ENCODE measurements at places on chromosomes 5 and 9.

DNA sequence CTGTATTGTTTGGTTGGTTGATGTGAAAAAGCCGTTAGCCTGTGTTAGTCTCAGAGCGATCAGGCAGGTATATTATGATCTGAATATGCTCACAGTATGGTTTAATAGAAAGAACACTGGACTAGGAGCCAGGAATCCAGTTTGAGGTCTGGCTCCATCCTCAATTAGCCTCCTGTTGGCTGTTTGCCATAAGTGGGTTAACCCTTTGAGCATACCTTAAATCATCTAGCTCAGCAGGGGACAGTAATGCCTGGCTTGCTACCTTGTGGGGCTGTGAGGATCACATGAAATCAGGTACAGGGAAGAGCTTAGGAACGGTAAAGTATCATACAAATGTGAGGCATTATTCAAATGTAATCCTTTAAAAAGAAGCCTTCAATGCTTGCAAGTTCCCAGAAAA lies 104.7 kb downstream of the CMYA5 start:
- no peak for DNase-seq

DNA sequence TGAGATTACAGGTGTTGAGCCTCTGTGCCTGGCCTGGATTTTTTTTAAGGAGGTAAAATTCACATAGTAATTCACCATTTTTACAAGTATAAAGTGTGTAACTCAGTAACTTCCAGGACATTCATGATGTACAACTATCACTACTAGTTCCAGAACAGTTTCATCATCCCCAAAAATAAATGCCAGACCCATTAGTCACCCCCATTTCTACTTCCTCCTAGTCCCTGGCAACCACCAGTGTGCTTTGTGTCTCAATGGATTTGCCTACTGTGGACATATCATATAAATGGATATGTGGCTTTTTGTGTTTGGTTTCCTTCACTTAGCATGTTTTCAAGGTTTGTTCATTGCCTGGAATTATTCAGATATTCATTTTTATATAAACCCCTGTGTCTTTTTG lies 72.5 kb upstream of the PANK3 start:
- DNase-seq: no peak

DNA sequence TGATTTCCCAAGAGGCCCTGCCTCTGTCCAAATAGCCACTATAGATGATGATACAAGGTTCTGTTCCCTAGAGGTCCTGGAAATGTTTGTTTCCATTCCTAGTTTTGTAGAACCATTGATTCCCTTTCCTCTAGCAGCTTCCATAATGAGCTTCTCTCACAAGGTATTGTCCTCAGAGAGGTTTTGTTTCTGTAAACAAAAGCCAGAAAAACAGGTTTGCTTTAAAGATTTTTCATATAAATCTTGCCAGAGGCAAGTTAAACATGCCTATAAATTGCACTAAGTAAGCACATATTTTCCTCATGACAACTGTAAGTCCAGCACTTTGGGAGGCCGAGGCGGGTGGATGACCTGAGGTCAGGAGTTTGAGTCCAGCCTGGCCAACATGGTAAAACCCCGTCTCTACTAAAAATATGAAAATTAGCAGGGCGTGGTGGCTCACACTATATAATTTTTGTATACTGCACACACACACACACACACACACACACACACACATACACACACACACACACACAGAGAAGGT lies 1787.7 kb downstream of the EFNA5 start:
- DNase-seq: no peak

DNA sequence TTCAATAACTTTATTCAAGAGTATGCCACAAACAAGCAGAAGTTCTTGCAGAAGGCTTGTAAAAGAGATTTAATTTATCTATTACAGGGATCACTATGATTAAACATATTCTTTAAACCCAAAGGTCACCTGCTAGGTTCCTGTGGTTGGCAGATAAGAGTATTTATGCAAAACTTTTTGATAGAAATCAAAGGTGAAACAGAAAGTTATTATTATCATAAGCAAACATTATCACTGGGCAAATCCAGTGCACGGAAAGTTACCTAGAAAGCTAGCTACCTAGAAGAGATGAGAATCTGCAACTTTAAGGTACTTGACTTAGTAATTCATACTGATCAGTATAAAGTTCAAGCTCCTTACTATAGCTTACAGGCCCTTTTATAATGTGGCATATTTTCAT lies 3.2 kb downstream of the STARD4 start:
- no peak for DNase-seq

DNA sequence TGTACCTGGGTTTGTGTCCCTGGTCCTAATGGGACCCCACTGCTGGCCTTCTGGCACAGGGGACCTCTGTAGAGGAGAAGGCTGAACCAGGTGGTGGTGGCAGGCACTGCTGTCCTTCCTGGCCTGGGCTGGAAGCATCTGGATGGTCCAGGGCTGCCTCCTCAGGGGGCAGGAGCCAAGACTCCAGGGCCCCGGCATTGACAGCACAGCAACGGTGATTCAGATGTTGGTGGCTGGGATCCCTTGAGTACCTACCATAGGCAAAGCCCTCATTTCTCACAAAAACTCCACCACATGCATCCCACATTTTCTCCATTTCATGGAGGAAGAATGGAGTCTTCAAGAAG lies 15.0 kb downstream of the FGD3 start:
- DNase-seq: no peak

DNA sequence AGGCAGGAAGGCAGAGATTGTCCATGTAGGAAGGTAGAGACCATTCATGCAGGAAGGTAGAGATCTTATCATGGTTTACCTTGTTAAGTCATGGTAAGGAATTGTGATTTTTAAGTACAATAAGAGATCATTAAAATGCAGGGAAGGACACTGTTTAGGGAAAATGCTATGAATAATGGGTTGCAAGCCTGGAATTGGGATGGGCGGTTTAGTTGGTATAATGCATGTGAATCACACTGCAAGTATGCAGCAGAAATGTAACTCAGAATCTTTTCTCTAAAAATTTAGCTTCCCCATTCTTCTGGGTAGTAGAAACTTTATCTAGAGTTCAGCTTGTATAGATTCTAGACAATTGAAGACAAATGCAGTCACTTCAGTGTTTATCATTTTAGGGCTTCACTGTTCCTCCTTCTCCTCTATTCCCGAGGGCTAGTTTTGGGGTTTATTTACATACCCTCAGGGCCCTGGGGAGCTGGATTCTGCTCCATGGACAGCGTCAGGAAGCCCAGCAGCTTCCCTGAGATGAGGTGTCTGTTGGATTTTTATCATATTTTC lies 212.0 kb downstream of the SREK1 start:
- no peak for DNase-seq

GRCh38 chr5:142935014-142935413 lies 164.8 kb downstream of the ARHGAP26 start:
- no peak for DNase-seq

DNA sequence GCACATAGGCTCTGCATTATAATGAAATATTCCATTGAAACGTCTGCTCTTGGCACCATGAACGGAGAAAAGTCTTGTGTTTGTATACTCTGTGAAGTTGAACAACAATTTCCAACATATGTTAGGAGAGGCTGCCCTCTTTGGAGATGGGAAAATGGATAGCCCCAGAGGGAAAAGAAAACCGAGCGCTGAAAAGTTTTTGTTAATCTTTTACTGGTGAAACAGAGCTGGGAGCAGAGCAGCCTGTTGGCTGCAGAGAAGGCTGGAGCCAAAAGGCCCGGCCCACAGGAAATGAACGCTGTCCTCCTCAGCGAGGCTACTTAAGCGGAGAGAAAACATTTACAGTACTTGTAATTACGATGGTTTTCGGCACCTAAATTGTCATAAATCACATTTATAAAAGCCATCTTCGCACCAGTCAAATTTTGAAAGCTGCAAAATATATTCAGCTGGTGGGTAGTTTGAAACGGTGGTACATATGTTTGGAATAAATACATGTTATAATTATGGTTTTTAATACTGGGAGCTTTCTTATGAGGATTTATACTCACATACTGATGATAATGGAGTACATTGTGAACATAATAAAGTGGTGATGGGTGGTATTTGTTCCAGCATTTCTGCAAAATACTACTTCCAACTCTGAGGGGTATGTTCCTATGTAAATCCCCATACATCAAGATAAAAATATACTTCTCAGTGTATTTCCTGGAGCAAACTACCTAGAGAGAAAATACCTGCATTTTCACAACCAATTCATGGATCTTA lies 129.6 kb upstream of the CNTLN start:
- peak; percentile 63 for DNase-seq

DNA sequence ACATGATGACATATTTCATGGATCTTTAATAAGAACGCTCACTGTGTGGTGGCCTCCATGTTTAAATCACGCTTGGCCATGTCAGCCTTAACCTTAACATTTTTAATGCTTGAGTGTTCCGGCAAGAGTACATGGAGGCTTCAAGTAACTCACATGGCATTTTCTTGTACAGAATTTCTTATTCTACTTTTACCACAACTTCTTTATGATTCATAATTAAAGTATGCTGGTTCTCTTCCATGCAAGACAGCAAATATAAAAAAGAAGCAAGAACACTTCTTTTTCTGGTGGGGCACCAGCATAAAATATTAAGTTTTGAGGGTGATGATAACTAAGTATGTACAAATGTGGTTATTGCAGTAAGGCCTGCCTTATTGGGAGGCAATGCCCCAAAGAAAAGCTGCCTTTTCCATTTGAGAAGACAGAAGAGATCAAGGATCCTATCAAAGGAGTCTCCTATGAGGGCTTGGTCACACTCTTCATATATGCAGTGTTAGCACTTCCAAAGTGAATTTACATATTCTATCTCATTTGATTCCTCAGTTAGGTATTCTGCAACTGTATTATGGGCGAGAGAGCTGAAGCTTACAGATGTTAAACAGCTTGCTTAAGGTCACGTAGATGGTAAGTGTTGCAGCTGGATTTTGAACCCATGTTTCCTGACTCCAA lies 382.7 kb upstream of the MEF2C start:
- no peak for DNase-seq

GRCh38 chr5:121108725-121109124 lies 644.6 kb downstream of the PRR16 start:
- no peak for DNase-seq

- no peak for DNase-seq
Observed at GRCh38 chr5:114250536-114250935, 111.3 kb upstream of the KCNN2 start.

- DNase-seq: no peak
Observed at GRCh38 chr5:134084570-134084969, 29.9 kb upstream of the TCF7 start.
